ENCODE measurements at places on chromosomes 7 and 10. TPM values are rescaled to one million over a fixed set of nuclear protein-coding genes. Genes with fewer than 3 reads are reported as not detected.

ZNF117 gene
- 0.74 TPM for total RNA-seq

COL13A1 gene
- 0.18 TPM for total RNA-seq

TRIM50 gene
- not detected for total RNA-seq

PTER gene
- total RNA-seq: 3.4 TPM

Data from HT-29 (cell line).